ENCODE measurements at places on chromosomes 4 and X.

DNA sequence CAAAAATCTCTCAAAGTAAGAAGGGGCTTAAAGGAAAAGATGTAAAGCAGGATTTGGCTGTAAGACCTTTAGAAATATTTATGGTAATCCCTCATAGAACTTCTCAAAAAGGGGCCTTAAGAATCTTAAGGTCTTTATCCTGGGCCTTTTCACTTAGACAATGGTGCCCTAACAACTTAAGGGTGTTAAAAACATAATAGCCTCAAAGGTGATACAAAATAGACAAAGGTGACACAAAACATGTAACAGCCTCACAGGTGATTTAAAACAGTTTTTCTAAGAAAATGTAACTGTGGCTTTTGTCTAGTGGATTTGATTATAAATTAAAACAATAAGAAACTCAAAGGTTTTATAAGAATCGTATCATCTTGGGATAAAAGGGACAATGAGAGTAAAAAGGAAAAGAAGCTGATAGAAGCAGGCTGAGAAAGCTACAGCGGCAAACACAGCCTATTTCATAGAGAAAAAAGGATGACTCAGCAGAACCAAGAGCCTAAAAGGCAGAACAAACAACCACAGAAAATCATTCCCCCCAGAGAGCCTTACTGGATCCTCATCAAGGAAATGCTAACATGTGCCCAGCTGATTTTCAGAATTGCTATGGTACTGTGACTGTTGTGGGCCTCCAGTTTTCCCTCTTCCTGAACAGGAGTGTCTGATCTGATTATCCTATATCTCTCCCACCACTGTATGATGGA lies 164.3 kb downstream of the STPG2 start:
- no peak for DNase-seq

GRCh38 chrX:5536261-5536660 lies 692.4 kb downstream of the NLGN4X start:
- no peak for DNase-seq

DNA sequence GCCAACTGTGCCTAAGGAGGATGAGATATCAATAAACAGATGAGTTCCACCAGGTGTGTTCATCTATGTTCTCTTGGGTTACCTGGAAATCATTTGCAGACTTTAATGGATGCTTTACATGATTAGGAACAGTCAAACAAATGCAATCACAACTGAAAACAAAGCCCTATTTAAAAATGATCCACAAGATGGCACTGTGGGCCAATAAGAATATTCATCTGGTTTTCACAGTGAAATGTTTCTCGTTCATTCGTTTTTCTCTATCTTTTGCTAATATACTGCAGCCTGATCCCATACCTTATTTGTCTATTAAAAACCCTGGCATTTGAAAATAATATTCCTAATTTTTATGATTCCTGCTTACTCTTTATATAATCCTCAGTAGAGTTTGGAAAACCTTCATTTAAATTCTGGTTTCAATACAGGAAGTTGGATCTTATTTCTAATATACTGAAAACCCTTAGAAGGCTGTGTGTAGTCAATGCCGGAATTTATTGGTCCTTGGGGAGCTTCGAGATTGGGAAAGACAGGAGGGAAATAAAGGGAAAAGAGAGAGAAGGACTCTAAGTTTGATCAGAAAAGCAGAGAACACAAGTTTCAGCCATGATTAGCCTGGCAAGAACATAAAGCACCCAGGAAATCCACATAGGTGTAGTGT lies 63.8 kb upstream of the TAPT1 start:
- DNase-seq: no peak

DNA sequence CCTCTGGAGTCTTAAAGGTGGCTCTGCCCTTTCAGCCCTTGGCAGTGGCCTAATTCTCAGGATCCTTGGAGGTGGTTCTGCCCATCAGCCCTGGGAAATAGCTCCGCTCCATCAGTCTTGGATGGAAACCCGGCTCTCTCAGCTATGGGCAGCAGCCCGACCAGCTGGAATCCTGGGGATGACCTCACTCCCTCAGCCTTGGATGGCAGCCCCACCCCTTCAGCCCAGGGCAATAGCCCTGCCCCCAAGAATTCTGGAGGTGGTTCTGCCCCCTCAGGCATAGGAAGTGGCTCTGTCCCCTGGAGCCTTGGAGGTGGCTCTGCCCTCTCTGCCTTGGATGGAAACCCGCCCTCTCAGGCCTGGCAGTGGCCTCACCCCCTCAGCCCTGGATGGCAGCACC lies 127.7 kb downstream of the RBMX2 start:
- DNase-seq: no peak

- no peak for DNase-seq
Observed at GRCh38 chrX:64379924-64380323, 15.3 kb downstream of the MTMR8 start.

GRCh38 chr4:22477136-22477812 lies 38.6 kb downstream of the ADGRA3 start:
- no peak for DNase-seq

DNA sequence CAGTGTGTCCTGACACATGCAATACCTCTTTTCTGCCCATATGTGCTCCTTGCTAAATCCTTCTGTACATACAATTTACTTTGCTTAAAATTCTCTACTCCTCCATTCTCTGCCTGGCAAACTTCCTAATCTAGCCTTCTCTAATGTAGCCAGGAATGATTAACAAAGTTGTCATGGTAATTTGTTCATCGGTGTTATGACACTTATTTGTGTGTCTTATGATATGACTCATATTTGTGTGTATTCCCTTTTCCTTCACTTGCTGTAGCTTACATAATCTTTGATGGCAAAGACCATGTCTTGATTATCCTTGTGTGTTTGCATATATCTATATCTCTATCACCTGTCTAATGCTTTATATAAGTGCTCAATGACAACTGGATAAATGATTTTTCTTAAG lies 133.3 kb downstream of the COL25A1 start:
- DNase-seq: no peak

GRCh38 chr4:94365304-94365703 lies 22.7 kb upstream of the HPGDS start:
- DNase-seq: no peak

- no peak for DNase-seq
Observed at GRCh38 chrX:110435196-110435595, 76.5 kb downstream of the RTL9 start.

- no peak for DNase-seq
Observed at GRCh38 chrX:152632445-152633097, 5.1 kb upstream of the GABRQ start.

DNA sequence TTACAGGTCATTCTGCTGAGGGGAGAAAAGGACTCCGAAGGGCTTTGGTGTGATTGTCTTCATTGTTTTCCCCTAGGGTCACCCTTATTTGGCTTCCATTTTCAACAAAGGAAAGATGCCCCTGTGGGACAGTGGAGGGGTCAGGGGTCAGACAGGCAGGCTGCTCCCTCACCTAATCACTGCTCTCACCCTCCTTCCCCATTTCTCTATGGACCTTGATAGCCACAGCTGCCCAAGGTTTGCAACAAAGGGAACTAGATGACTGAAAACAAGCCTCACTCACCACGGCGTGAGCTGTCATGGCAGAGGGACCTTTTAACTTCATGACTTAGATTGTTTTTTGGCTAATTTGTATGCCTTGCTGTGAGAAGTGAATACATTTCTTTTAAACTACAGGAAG lies 40.7 kb downstream of the C4orf51 start:
- DNase-seq: no peak

DNA sequence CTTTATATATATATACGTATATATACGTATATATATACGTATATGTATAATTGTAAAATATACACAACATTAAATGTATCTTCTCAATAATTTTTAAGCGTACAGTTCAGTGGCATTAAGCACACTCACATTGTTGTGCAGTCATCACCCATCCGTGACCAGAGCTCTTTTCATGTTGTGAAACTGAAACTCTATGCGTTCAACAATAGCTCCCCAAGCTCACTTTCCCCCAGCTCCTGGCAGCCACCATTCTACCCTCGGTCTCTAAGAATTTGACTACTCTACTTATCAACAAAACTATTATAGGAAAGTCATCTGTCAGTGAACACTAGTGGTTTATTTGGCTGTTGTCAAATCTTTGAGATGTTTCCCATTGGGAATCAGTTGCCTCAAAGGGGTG lies 621.8 kb upstream of the GALNT7 start:
- peak; percentile 8 for DNase-seq
